MM.1S (cell line): ENCODE measurements at places on chromosomes 12 and 14.
A peak's percentile ranks its signal among the peaks of the same experiment; 100 is the strongest.

GRCh38 chr12:120394483-120395367 lies 25.8 kb upstream of the MSI1 start:
- DNase-seq, result no peak
- no peaks in the 10 kb centered on the region for H3K4me1 ChIP-seq
- H3K36me3 ChIP-seq, result no peaks in the 10 kb centered on the region
- H3K27ac ChIP-seq, result no peak overlapping the region
- H3K27me3 ChIP-seq, result no peaks in the 10 kb centered on the region

- H3K4me3 ChIP-seq, result peak within 1 kb of the TSS; percentile 65
- no peaks in the 10 kb centered on the region for H3K27me3 ChIP-seq
- H3K36me3 ChIP-seq, result no peaks in the 10 kb centered on the region
- H3K4me1 ChIP-seq, result no peaks in the 10 kb centered on the region
- no peak within 1 kb of the TSS for H3K27ac ChIP-seq
Measured at GRCh38 chr14:49687942-49688700, at the start of gene POLE2. Gene POLE2 (minus strand): TSS chr14:49688214. CDS start chr14:49688203, 11 bp downstream.

GRCh38 chr12:109893261-109893995 lies 6.6 kb upstream of the TCHP start:
- H3K36me3 ChIP-seq, result no peaks in the 10 kb centered on the region
- peaks cover 12% of the 10 kb centered on the region for H3K4me1 ChIP-seq
- no peak overlapping the region for H3K4me3 ChIP-seq
- DNase-seq, result peak; percentile 26
- H3K27ac ChIP-seq, result peak overlapping the region; percentile 91; the same call in 1 of the 2 replicates

DNA sequence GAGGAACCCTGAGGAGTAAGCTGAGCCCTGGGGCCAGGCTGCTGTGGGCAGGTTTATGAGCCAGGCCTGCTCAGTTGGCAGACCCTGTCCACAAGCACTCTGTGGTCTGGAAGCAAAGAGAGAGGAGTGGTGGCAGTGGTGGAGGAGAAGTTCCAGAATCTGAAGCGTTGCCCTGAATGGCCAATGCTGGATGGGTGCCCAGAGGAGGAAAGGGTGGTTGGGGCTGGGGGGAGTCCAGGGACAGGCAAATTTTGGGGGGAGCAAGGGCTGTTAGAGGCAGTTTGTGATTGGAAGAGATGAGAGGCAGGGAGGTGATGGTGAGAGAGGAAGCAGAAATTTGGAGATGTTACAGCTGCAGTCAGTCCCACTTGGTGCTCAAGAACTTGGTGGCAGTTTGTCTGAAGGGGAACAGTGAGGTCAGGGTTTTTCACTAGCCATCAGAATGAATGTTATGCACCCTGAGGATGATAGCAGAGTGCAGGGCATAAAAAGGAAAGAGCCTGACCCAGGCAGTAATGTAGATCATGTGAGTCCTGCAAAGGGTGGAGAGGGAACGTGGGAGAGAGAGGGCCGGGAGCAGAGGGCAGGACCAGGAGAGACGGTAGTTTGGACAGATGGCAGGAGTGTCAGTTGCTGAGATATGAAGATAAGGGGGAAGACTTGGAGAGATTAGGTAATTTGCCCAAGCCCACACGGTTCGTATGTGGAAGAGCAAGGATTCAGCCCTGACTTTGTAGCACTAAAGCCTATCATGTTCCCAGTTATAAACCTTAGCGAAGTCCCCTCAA lies 51.2 kb downstream of the GALNT8 start:
- H3K4me3 ChIP-seq, result no peak overlapping the region
- H3K27me3 ChIP-seq, result no peaks in the 10 kb centered on the region
- DNase-seq, result no peak
- no peaks in the 10 kb centered on the region for H3K36me3 ChIP-seq
- no peaks in the 10 kb centered on the region for H3K4me1 ChIP-seq
